ENCODE measurements at places on chromosomes 1 and 21.
A peak's percentile ranks its signal among the peaks of the same experiment; 100 is the strongest.

- DNase-seq = no peak
Measured at GRCh38 chr1:167904652-167905130, 9.2 kb downstream of the ADCY10 start.

- no peak for DNase-seq
Measured at GRCh38 chr1:23191199-23191598, 22.5 kb upstream of the LUZP1 start.

GRCh38 chr1:66271216-66271903 is 262.6 kb upstream of the SGIP1 start:
- peak; percentile 82 for DNase-seq

DNA sequence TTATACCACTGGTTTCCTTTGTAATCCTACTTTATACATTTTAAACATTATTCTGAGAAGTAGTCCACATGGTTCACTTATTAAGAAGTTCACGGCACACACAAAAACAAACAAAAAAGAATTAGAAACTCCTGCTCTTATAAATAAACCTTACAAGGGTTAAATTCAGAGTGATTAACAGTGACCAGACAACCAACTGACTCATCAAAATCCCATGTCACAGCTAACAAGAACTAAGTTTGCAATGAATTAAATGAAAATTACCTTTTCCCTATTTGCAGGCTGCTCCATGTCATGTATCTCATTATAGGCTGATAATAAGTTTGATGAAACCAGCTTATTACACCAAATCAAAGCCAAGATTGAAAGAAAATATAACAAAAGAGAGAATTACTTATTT is 77.5 kb downstream of the PUM1 start:
- no peak for DNase-seq

DNA sequence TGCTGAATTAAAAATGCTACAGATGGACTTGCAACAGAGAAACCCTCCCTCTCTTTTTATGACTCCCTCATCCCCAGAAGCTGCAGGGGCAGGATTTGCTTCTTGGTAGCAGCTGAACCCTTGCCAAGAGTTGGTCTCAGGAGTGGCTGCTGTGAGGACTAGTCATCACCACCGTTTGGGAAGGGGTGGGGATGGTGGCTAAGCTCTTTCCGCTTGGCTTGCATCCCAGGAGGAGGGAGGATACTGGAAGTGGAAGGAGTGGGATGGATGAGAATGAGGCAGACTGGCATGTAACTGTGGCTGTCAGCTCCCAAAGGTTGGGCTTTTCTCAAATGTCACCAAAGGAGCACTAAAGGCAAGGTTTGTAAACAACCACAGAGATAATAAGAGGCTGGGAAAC is 50.8 kb upstream of the COL24A1 start:
- DNase-seq = no peak

DNA sequence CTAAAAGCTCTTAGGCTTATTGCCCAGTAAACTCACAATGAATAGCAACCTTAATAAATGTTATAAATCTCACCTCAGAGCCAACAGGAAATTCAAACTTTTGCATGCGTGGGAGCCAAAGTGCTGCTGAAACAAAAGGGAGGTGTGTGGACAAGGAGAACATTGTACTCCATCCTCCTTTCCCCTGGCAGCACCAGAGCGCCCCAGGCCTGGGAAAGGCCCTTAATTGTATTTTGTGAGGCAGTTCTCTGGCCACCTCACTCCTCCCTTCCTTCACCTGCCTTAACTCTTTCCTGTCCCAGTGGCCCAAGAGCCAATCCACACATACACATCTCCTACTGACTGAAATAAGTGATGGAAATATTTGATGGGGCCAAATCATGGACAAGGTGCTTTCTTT is 648.5 kb downstream of the LMO4 start:
- DNase-seq = no peak

DNA sequence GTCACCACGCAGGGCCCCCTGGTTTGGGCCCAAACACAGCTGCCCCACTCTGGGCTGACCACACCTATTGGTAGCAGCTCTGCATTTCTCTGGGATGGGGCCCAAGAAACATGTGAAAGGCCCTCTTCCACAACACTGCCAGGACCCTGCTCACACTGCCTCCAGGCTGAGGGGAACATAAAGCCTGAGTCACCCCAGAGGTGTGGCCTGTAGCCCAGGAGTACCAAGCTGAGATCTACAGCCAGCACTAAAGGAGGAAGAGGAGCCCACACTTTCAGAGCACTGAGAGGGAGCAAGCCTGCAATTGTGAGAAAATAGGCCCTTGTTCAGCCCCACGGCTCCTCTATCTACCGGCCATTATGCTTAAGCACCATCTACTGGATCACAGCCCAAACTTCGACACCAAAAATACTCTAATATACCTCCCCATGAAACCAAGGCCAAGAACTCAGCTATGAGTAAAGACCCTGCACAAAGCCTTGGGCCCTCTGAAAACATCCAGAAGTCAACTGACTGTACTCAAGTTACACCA is 14.4 kb upstream of the OR2T10 start:
- no peak for DNase-seq

DNA sequence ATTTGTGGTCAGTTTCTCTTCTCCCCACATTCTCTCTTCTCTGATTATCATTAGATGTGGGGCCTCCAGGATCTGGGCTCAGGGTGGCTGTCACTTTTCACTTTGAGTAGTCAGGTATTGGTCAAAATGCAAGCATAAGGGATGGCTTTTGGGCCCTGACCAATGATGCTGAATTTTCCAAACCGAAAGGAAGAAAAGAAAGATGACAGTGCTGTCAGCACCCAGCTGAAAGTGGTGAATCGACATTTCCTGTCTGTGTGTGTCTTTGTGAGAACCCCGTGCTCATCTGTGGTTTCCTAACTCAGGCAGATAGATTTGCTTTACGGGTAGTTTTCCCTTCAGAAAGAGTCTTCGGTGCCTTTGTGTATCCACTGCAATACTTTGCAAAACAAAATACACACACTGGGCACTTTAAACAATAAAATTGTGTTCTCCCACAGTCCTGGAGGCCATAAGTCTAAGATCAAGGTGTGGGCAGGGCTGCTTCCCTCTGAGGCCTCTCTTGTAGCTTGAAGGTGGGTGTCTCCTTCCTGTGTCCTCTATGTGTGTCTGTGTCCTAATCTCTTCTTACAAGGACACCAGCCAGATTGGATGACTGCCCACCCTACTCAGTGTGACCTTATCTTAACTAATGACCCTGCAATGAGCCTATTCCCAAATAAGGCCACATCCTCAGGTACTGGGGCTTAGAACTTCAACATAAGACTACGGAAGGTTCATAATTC is 274.8 kb upstream of the AJAP1 start:
- DNase-seq = no peak

DNA sequence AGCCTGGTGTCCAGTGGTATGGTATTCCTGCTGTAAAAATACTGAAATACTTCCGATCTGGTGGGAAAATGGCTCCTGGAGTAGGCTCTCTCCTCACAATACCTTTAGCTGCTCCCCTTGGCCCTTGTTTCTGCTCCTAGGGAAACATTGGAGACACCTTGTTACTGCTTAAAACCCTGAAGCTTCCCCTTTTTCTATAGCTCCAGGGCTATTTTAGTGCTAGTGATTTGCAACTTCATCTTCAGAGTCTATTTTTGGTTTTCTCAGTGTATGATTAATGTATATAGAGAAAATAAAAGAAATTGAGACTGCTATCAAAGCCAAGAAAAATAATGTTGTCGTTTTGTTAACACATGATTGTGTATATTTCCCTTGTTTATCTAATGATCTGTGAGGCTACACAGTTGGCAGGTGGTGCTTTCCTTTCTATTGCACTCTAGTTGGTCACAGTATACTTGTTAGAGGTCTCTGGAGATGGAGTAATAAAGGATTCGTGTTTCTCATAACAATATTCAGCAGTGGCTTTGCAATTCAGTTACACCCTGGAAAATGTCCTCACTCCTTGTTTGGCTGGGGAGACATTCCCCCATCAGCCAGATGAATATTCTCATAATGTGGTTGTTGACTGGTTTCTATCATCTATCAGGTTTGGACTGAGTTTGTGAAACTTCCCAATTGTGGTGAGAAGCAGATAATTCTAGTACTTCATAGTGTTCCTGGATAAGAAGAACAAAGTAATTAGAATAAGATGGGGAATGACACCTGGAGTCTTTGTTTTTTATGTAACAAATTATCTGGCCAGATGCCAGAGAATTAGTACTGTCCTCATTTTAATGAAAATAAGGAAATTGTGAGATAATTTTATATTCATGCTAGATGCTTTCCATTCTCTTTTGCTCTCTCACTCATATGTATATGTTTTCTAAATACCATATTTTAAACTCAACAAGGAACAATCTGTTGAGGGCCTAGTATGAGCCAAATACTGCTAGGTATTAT is 44.8 kb upstream of the CACYBP start:
- DNase-seq = no peak

DNA sequence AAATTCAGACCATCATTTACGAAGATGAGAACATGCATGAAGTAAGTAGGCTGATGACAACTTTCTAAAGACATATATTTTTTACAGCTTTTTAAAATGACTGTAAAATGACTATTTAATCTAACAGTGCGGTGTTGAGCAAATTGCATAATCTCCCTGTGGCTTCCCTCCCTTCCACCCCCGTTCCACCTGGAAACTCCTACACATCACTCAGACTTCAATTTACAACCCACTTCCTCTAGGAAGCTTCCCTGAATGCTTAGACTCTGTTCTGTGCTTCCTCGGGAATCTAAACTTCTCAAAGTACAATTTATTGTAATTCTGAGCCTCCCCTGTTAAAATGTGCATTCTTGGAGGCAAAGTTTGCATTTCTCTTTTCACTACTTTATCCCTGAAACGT is 354.9 kb downstream of the DPYD start:
- no peak for DNase-seq

- no peak for DNase-seq
Measured at GRCh38 chr1:5920201-5920600, 72.0 kb downstream of the NPHP4 start.

DNA sequence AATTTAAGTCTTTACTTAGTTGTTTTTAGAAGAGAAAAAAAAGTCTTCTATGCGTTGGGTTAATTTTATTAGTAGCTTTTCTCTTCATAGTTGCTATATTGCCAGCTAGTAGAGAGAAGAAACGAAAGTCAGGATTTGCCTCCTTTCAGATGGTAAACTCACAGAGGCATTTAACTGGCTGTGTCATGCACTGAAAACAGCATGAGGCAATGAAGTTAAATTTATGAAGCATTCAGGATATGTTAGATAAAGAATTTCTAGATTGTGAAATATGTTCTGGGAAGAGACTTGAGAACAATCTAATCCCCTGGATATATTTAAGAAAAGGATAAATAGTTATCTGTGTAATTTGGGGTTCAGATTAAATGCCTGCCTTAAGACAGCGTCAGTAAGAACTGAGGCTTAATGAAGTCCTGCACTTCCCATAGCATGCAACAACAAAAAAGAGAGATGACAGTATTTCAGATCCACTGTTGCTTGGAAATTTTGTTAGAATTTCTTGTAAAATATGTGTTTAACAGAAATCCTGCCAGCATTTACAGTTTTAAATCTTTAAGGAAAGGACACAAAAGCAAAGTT is 1.7 kb downstream of the ANGPTL1 start:
- no peak for DNase-seq

All from LNCaP clone FGC (cell line).